SIG-M5 (cell line): ENCODE measurements at places on chromosomes 3 and 15.

DNA sequence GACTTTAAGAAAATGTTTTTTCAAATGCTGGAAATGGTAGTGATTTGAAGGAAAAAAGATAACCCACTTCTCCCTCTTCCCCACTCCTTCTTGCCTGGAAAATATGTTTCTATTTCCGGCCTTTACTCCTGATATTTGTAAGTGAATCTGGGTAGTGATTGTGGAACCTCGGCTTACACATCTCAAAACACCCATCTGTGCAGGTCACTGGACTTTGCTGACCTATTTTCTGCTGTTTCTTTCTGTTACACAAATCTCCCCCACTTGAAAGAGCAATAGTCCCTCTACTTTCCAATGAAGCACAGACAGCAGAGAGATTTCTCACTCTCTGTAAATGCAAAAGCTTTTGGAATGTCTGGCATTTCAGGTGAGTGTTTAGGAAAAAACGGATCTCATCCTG lies 76.9 kb upstream of the ICE2 start:
- no peak for DNase-seq

- DNase-seq = no peak
Observed at GRCh38 chr3:134428401-134428800, 54.2 kb upstream of the AMOTL2 start.

DNA sequence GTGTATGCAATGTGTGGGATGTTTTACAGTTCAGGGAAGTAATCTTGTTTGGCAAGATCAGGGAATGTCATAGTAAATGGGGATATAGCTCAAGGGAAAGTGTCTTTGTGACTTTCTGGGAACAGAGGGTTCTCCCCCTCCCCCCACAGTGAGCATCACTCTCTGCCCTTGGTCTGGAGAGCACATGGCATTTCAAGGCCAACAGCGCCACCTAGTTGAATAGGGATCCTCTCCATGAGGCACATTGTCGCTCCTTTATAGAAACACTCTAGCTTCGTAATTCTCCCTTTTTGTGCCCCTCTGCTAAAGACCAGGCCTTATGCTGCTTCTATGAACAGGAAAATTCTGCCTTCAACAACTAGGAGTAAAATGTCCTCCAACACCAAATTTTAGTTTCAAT lies 37.1 kb upstream of the ARNT2 start:
- DNase-seq = no peak

- no peak for DNase-seq
Observed at GRCh38 chr3:36650271-36650671, 114.1 kb downstream of the DCLK3 start.

GRCh38 chr3:143243686-143244085 lies 124.1 kb downstream of the CHST2 start:
- no peak for DNase-seq

- DNase-seq = no peak
Observed at GRCh38 chr3:37715358-37715757, 146.3 kb upstream of the CTDSPL start.

DNA sequence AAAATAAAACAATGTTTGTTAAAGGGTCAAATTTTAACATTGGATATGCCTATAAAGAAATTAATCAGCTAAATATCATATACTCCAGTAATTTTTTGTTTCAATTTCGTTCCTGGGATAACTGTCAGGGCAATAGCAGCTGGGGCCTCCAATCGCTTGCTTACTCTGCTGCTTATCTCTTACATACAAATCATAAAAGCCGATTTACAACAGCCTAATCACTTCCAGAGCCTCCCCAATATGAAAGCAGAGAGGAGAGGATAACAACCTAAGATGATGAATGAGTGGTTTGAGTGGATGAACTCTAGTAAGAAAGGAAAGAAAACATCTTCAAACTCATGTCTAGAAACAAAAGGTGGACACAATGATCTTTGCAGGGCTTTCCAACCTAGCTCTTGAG lies 80.7 kb upstream of the PSMD6 start:
- no peak for DNase-seq

DNA sequence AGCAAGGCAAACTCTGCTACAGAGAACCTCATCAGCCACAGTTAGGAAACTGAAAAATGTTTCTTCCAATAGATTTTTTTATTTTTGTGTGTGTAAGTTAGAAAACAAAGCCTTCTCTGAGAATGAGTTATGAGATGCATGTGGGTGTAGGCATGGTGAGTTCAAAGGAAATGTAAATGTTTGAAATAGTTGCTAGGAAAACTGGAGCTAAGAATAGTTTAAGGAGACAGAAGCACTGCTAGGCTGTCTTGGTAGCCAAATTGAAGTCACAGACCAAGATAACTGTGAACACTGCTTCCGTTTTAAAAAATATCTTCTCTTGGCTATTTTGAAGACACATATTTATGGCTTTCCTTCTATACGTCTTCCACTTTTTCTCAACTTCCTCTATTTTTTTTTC lies 1501.2 kb upstream of the CADM2 start:
- DNase-seq = no peak

DNA sequence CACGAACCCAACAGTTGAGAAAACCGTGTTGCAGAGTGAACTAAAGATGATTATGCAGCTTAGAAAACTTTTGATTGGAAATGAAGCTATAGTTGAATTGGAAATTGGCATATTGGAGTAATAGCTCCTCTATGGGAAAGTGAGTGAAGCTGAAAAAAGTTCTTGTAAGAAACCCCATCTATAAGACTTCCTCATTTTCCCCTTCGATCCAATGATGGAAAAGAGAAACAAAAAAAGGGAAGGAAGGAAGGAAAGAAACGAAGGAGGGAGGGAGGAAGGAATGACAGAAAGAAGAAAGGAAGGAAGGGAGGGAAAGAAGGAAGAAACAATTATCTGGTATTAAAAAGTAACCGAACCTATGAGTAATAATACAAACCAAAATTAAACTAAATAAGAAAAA lies 791.8 kb upstream of the NR2F2 start:
- no peak for DNase-seq

DNA sequence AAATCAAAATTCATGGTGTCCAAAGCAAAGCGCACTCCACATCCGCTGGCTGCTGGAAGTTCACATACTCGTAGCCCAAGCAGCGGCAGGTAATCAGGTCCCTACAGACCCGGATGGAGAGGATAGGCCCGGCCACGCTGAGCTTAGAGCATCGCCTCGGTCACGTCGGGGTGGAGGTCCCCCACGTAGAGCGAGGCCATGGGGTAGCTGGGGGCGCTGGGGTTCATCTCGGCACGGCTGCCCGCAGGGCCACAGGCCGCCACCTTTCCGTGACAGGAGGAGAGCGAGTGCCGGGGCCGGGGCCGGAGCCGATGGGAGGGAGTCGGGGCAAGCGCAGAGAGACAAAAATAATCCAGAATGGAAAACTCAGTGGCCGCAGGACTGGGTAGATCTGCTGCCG lies 16.1 kb upstream of the STRIT1 start:
- DNase-seq = no peak

- DNase-seq = no peak
Observed at GRCh38 chr3:25291481-25291905, 136.6 kb upstream of the RARB start.

DNA sequence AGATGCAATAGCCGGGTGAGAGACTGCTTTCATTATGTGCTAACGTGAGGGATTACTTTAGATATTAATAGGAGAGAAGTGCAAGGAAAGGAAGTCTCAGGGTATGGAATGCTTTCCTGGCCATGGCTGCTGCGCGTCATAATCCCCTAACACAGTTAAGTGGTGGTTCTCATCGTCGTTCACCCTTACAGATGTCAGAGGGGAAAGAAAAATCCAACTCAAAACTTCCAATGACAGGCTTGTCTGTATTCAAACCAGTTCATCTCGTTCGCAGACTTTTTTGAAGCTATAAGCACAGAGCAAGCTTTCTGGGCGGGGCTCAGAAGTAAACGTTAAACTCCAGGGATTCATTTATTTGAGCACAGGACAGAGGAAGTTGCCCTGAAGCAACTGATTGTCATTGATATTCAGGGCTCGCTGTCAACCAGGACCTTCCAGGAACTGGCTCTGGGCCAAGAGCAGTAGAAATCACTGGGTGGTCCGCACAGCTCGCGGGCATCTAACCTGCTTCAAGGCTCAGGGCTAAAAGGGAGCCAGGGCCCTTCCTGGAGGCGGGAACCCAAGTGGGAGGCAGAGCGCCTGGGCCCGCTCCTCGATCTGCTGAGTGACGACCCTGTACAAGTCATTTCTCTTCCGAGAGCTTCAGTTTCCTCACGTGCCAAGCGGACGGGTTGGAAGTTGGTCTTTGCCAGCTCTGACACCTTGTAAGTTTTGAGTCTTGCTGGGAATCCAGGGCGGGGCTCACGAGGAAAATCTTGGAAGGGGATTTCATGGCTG lies 1.1 kb upstream of the LPP start:
- DNase-seq = no peak

- no peak for DNase-seq
Observed at GRCh38 chr15:74184582-74185091, 11.1 kb downstream of the ISLR start.

GRCh38 chr3:38655708-38656300 lies 6.3 kb upstream of the SCN5A start:
- no peak for DNase-seq

DNA sequence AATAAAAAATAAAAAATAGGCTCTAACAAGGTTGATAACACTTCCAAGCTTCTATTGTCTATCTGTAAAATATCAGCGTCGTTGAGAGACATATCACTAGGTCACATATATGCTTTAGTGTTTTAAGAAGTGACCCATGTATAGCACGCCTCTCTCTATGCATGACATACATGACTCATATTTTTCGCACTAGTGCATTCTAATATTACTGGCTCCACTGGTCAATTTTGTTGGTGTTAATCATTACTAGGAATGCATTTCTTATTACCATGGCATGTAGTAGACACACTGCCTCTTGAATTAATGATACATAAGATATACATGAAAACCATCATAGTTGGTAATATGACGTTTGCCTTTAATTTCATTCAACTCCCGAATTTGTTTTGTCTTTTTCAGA lies 203.1 kb downstream of the CHL1 start:
- no peak for DNase-seq

GRCh38 chr15:38455092-38455491 lies 1.2 kb downstream of the FAM98B start:
- no peak for DNase-seq

- no peak for DNase-seq
Observed at GRCh38 chr3:146493761-146494160, 24.4 kb upstream of the PLSCR2 start.

DNA sequence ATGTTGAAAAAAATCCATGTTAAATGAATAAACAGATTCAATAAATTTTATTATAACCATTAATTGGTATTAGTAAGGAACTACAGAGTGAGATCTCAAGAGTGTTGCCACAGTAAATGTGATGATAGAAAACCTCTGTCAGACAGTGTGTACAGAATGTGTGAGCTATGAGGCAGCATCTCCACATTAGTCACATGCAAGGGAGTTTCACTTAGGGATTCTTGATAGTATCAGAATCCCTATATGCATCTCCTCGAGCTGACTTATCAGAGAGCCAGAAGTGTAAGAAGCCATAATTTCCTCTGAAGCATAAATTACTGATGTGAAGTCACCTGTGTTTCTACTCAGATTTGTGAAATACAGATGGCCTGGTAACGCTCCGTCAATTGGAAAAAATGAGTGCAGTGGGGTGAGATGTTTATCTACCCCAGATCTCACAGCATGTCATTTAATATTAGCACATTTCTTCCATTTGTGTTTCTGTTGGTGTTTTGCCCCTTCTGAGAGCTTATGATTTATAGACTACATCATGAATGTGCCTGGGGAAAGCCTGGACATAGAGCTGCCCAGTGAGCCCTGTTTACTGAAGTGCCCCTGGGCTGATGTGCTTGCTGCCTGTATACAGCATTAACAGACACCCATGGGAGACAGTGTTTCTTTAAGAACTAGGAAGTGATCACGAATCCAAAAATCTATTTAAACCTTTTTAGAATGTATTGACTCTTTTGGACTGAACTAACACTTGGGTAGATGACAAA lies 262.4 kb downstream of the CPNE4 start:
- no peak for DNase-seq

- no peak for DNase-seq
Observed at GRCh38 chr3:113218011-113218680, 6.8 kb downstream of the BOC start.

- no peak for DNase-seq
Observed at GRCh38 chr3:140086642-140087041, 151.7 kb downstream of the CLSTN2 start.

GRCh38 chr3:38960953-38961622 lies 90.7 kb downstream of the SCN11A start:
- DNase-seq = no peak

DNA sequence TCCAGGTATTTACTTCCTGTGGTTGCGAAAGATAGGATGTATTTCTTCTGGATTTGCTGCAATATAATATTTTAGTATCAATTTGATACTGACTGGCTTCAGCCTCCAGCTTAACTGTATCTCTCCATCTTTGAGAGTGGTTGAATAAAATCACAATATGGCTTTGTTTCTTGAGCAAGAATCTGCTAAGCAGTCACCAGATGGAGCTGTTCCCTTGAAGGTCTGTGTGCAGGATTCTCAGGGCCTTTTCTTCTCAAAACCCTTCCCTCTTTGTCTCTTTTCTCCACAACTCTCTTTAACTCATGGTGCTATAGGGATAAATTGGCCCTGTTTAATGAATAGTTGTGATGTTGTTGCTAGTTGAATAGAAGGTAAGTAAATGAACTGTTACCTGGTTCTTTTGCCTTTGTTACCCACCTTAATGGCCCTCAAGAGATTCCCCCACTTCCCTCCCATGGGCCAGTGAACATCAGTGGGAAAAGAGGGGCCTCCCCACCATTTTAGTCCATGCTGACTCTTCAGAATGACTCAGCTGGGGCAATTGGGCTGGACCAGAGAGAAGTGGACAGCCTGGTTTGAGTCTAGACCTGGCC lies 34.8 kb upstream of the RAB6B start:
- DNase-seq = peak; percentile 3

GRCh38 chr3:119677641-119677934 lies 382 bp upstream of the COX17 start:
- DNase-seq = no peak

- DNase-seq = no peak
Observed at GRCh38 chr3:122727766-122728165, 47.1 kb downstream of the PARP14 start.

- no peak for DNase-seq
Observed at GRCh38 chr3:46682974-46683373, 10.5 kb downstream of the ALS2CL start.

GRCh38 chr3:65995515-65995914 lies 43.2 kb downstream of the MAGI1 start:
- no peak for DNase-seq

GRCh38 chr15:71885390-71885789 lies 75.0 kb downstream of the NR2E3 start:
- no peak for DNase-seq

DNA sequence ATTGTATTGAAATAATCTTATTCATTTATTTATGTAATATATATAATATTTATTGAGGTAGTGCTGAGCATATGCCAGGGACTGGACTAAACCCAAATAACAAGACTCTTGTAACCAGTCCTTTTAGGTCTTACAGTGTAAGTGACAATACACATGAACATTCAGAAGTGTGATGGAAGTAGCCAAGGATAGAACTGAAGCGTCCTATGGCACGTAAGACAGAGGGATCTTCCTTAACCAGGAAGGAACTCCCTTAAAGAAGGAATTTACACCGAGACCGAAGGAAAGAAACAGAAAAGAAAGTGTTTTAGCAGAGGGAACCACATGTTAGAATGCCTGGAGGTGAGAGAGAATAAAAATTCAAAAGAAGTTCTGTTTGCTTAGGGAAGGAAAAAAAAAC lies 23.6 kb upstream of the CLDN1 start:
- no peak for DNase-seq

- DNase-seq = peak; percentile 80
Observed at GRCh38 chr15:55282284-55282833, 7.3 kb downstream of the RAB27A start.
